ENCODE measurements at places on chromosomes 5 and 9.

DNA sequence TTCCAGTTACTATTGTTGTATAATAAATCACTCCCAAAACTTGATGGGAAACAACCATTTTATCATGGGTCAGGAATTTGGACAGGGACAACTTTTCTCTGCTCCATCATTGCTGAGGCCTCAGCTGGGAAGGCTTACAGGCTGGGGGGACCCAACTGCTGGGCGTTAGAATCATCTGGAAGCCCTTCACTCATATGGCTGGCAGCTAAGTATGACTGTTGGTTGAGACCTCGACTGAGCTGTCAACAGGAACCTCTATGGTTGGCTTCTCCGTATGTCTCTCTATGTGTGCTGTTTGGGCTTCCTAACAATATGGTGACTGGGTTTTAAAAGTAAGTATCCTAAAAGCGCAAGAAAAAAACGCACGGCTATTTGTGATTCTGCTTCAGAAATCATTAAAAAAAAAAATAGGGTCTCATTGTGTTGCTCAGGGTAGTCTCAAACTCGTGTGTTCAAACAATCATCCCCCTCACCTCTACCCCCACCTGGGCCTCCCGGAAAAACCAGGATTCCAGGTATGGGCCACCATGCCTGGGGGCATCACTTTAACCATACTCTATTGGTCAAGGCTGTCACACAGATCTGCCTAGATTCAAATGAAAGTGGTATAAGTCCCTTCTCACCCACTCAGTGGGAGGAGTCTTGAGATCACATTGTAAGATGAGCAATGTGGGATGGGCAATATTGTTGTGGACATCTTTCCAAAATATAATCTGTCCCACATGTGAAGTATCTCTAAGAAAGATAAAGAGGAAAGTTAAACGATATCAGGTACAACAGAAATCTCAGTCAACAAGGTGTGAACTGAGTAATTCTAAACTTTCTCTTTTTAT is 15.2 kb downstream of the FNBP1 start:
- DNase-seq = no peak
- no peak overlapping the region for H3K4me3 ChIP-seq
- H3K27me3 ChIP-seq = no peaks in the 10 kb centered on the region

DNA sequence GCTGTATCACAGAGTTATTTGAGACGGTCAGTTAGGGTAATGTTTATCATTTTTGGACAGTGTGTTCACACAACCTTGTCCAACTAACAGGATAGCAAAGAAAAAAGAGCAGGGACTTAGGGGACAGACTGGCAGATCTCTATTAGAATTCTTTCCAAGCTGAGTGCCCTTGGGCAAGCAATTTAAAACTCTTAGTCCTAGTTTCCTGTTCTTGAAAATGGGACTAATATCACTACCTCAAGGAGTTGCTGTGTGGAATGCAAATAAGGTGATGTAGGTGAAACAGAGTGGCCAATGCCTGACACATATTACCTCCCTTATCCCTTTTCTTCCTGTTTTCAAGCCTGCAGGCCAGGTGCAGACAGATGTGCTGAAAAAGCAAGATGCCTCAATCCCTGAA is 186.7 kb downstream of the PAPPA start:
- no peak for DNase-seq
- no peaks in the 10 kb centered on the region for H3K36me3 ChIP-seq
- H3K27me3 ChIP-seq = no peaks in the 10 kb centered on the region

GRCh38 chr9:89872913-89873707 is 268.3 kb downstream of the GADD45G start:
- no peak overlapping the region for H3K27ac ChIP-seq
- no peaks in the 10 kb centered on the region for H3K4me1 ChIP-seq
- no peak for DNase-seq
- no peak overlapping the region for H3K4me3 ChIP-seq
- H3K27me3 ChIP-seq = no peaks in the 10 kb centered on the region

- H3K27ac ChIP-seq = no peak overlapping the region
- H3K4me1 ChIP-seq = no peaks in the 10 kb centered on the region
- DNase-seq = peak; percentile 72
- H3K36me3 ChIP-seq = peaks cover 86% of the 10 kb centered on the region
Measured at GRCh38 chr9:132268725-132269352, 85.9 kb downstream of the SETX start.

GRCh38 chr5:18807256-18808149 is 1173.2 kb downstream of the TAF11L14 start:
- H3K36me3 ChIP-seq = no peaks in the 10 kb centered on the region
- H3K27ac ChIP-seq = no peak overlapping the region
- no peaks in the 10 kb centered on the region for H3K27me3 ChIP-seq
- H3K4me3 ChIP-seq = no peak overlapping the region

- H3K27me3 ChIP-seq = no peaks in the 10 kb centered on the region
- peak overlapping the region; percentile 35 for H3K4me3 ChIP-seq
- H3K27ac ChIP-seq = no peak overlapping the region
- H3K4me1 ChIP-seq = peaks cover 4% of the 10 kb centered on the region
Measured at GRCh38 chr9:132214027-132214622, 52.3 kb downstream of the NTNG2 start.

DNA sequence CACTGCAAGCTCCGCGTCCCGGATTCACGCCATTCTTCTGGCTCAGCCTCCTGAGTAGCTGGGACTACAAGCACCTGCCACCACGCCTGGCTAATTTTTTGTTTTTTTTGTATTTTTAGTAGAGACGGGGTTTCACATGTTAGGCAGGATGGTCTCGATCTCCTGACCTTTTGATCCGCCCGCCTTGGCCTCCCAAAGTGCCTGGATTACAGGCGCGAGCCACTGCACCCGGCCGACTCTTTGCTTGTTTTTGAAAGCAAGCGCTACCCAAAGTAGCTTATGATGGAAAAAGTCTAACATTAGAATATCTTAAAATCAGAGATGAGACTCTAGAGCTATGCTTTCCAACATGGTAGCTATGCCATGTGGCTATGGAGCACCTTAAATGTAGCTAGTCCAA is 585.5 kb upstream of the ITGA1 start:
- no peak for DNase-seq
- H3K4me1 ChIP-seq = no peaks in the 10 kb centered on the region
- H3K27ac ChIP-seq = no peak overlapping the region
- H3K27me3 ChIP-seq = no peaks in the 10 kb centered on the region
- no peaks in the 10 kb centered on the region for H3K36me3 ChIP-seq
- H3K4me3 ChIP-seq = no peak overlapping the region

GRCh38 chr9:73845954-73846690 is 651.0 kb upstream of the RORB start:
- H3K27me3 ChIP-seq = no peaks in the 10 kb centered on the region
- no peak overlapping the region for H3K27ac ChIP-seq

DNA sequence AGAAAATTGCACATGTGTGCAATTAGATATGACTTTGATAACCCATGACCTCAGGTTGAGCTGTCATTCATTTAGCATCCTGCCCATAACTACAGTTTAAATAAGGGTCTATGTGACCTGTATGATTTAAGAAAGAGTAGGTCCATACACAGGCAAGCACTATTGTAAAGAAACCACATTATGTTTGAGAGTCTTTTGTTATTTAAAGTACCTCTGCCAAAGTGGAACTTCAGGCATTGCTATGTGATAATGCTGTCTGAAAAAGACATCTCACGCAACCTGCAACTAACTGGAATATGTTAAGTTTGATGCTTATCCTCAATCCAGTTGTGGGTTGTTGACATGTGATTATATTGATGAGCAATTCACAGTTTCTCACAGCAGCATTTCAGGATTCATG is 317.0 kb downstream of the TMEM161B start:
- no peak for DNase-seq
- no peaks in the 10 kb centered on the region for H3K27me3 ChIP-seq
- no peak overlapping the region for H3K27ac ChIP-seq
- no peaks in the 10 kb centered on the region for H3K36me3 ChIP-seq
- H3K4me1 ChIP-seq = no peaks in the 10 kb centered on the region

GRCh38 chr5:107469485-107470294 is 201.0 kb downstream of the EFNA5 start:
- no peaks in the 10 kb centered on the region for H3K36me3 ChIP-seq
- H3K27me3 ChIP-seq = no peaks in the 10 kb centered on the region
- H3K4me3 ChIP-seq = no peak overlapping the region
- H3K4me1 ChIP-seq = peaks cover 20% of the 10 kb centered on the region
- DNase-seq = no peak

GRCh38 chr5:142569905-142570304 is 116.0 kb downstream of the FGF1 start:
- no peak for DNase-seq
- H3K4me1 ChIP-seq = no peaks in the 10 kb centered on the region
- H3K4me3 ChIP-seq = no peak overlapping the region
- no peak overlapping the region for H3K27ac ChIP-seq
- no peaks in the 10 kb centered on the region for H3K27me3 ChIP-seq

DNA sequence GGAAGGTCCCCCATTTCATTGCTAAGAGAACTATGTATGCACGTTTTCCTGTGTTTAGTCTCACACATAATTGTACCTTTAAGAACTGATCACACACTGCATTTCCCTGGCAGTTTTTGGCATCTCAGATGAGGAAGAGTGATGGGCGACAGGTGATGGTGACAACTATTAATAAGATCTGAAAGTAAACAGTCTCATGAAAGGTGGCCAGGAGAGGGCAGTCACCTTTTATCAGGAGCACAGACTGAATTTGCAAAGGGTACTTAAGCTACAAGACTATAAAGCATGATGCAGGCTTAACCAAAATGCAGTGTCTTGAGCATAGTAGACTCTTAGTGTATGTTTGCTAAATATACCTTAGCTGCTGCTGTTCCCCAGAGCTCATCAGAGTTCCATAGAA is 91.5 kb downstream of the GHR start:
- H3K4me3 ChIP-seq = no peak overlapping the region
- DNase-seq = no peak
- no peaks in the 10 kb centered on the region for H3K27me3 ChIP-seq
- H3K27ac ChIP-seq = no peak overlapping the region
- H3K36me3 ChIP-seq = no peaks in the 10 kb centered on the region
- H3K4me1 ChIP-seq = no peaks in the 10 kb centered on the region

DNA sequence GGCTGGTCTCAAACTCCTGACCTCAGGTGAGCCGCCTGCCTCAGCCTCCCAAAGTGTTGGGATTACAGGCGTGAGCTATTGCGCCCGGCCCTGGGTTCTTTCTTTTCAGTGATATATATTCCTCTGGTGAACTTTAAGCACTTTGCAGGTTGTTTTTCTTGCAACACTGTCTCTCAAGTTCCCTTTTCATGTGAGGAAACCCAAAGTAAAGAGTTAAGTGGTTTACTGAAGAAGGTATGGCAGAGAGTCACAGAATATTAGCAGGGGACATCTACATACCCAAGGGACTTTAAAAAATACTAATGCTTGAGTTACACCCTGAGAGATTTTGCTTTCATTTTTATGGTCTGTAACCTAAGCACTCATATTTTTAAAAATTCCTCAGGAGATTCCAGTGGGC is 6.7 kb upstream of the GAPT start:
- H3K27me3 ChIP-seq = peaks cover 3% of the 10 kb centered on the region
- no peak overlapping the region for H3K27ac ChIP-seq
- H3K4me1 ChIP-seq = no peaks in the 10 kb centered on the region

DNA sequence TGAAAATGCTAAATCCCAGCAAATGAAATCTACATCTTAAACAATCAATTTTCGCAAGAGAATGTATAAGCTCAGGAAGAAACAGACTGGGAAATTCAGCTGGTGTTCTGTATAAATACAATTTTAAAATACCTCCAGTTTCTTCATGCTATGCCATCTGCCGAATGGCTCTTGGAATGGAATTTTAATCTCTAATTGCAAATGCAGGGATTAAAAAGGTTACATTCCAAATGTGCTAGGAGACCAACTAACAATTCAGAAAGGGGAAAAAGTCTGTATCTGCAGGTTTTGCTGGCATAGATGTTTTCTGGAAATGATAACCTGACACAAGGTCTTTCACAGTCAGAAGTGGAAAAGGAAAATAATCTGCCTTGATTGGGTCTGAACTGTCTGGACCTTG is 379.7 kb downstream of the MAT2B start:
- no peaks in the 10 kb centered on the region for H3K27me3 ChIP-seq
- DNase-seq = no peak
- H3K4me3 ChIP-seq = no peak overlapping the region
- H3K27ac ChIP-seq = no peak overlapping the region

DNA sequence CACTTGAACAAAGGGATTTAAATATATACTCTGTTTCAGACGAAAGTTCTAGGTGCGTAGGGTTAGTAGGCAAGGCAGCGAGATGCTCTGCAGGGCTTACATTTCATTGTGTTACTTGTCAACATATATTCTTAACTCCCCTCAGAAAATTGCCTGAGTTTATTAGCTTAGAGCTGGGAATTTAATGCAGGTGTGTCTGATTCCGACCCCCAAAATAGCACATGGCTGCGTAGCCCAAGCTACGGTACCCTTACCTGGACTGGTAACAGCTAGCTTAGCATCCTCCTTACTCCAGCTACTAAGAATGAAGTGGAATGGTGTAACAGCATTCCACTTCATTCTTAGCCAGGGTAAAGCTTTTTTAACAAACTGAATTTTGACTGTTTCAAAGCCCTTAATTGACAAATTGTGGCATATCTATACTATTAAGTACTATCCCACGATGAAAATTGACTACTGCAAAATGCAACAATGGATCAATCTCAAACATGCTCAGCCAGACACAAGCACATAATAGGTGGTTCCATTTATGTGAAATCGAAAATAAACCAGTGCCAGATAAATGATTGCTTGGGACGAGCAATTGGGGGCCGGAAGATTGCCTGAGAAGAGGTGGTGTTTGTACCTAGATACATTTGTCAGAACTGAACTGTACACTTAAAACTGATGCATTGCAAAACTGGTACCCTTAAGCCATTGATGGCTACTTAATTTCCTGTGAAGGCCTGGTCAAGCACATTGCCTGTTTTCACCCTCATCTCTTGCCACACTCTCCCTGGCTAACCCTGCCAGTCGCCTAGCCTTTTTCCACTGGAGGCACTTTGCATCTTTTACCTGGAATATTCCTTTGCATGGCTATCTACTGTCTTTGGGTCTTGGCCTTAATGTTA is 3.0 kb upstream of the FGF18 start:
- H3K36me3 ChIP-seq = no peaks in the 10 kb centered on the region
- DNase-seq = no peak
- no peak overlapping the region for H3K4me3 ChIP-seq

GRCh38 chr5:378976-379742 is 57.6 kb downstream of the AHRR start:
- H3K27ac ChIP-seq = no peak overlapping the region
- no peak for DNase-seq
- no peaks in the 10 kb centered on the region for H3K36me3 ChIP-seq
- H3K27me3 ChIP-seq = no peaks in the 10 kb centered on the region
- H3K4me1 ChIP-seq = no peaks in the 10 kb centered on the region
- H3K4me3 ChIP-seq = no peak overlapping the region

- H3K27ac ChIP-seq = no peak overlapping the region
- DNase-seq = no peak
- H3K4me1 ChIP-seq = no peaks in the 10 kb centered on the region
- no peaks in the 10 kb centered on the region for H3K27me3 ChIP-seq
- H3K36me3 ChIP-seq = no peaks in the 10 kb centered on the region
Measured at GRCh38 chr5:65832152-65832551, 94.2 kb upstream of the ERBIN start.

- no peaks in the 10 kb centered on the region for H3K4me1 ChIP-seq
- no peak for DNase-seq
- no peaks in the 10 kb centered on the region for H3K27me3 ChIP-seq
- no peak overlapping the region for H3K4me3 ChIP-seq
- no peaks in the 10 kb centered on the region for H3K36me3 ChIP-seq
Measured at GRCh38 chr5:120258123-120258522, 206.0 kb upstream of the PRR16 start.

All from ascending aorta (tissue), 2 donors.